CD4-positive, alpha-beta T cell treated with Interferon alpha-2 for 1 hour (primary cell): ENCODE measurements at places on chromosomes 16 and 17.

DNA sequence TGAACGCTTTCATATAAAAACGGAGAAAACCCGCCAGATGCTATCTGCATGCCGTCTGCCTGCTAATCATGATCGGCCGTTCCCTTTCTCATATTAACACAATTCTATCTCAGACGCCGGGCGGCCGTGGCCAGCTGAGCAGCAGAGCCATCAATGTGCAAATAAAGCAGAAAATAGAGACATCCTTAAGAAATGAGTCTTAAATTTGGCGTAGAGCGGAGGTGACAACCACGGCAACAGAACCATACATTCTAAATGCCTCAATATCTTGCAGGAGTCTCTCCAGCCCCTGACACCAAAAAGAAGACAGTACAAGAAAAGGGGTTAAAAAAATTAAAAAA is 2.7 kb upstream of the IRX5 start:
- DNase-seq: no peak

- peak; percentile 86 for DNase-seq
These were observed at the start of gene CCDC40 for GRCh38 chr17:80035937-80036714. Gene CCDC40, plus strand, starts transcription at chr17:80036642. Its CDS starts 21 bp downstream, at chr17:80036663.

DNA sequence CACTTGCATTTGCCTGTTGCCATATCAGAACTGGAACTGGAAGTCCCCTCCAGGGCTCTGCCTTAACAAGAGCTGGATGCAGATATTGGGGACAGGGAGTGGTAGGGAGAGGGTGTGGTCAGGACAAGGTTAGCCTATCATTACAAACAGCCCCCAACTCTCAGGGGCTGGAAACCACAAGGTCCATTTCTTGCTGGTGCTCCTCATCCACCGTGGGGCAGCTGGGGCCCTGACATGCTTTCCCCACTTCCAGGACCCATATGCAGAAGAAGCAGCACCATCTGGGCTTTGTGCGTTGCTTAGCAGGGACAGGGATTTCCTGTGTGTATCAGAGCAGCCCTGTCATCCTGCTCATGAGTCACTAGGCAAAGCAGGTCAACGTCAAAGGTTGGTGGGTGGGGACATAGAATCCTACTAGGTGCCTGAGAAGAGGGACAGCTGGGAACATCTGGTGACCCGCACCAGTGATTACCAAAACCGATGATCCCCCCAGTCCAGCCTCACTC is 26.9 kb downstream of the RGS9 start:
- DNase-seq: peak; percentile 13

DNA sequence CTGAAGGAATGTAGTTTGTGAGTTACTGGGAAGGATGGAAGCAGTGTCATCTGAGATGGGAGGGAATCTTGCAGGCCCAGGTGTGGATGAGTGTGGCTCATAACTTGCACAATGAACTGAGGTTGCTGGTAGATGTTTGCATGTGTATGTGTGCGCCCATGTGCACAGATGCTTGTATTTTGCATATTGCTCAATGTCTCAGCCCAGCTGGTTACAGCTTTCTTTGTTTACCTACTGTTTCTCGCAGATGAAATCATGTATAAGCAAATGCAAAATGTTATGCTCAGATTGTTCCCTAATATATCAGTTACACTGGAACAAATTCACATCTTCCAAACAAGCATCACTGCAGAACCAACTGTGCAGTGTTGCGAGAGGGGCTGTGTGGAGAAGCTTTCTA is 452.2 kb upstream of the EEF2KMT start:
- no peak for DNase-seq

DNA sequence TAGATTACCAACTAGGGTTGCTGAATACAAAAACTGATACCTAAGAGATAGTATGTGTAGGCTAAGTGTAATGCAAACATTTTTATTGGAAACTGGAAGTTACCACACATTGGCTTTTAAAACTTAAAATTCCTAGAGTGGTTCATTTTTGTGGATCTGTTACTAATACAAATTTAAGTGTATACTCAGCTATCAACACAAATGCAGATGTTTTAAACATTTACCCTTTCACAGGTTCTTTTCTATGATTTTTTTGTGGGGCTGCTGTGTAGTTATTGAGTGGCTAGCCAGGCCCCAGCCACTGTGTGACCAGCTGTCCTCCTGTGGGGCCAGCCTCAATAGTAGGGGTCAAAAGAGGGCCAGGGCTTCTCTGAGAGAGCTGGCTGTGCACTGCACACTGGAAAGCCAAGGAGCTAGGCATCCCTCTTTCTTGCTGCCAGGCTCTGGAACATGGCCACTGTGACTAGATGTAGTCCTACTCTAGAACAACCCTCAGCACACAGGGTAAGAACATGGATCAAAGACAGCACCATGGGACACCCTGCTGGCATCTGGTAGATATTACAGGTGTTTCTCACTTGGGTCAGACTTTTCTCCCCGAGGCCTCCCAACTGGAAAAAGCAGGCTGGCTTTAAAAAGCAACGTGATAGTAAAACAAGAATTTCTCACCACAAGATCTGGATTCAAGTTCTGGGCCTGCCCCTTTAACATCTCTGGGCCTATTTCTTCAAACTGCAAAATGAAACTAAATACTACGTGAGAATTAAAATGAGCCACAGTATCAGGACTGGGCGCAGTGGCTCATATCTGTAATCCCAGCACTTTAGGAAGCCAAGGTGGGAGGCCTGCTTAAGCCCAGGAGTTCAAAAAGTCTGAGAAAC is 7.3 kb upstream of the VEZF1 start:
- peak; percentile 76 for DNase-seq
